ENCODE measurements at places on chromosomes 5 and 9.

DNA sequence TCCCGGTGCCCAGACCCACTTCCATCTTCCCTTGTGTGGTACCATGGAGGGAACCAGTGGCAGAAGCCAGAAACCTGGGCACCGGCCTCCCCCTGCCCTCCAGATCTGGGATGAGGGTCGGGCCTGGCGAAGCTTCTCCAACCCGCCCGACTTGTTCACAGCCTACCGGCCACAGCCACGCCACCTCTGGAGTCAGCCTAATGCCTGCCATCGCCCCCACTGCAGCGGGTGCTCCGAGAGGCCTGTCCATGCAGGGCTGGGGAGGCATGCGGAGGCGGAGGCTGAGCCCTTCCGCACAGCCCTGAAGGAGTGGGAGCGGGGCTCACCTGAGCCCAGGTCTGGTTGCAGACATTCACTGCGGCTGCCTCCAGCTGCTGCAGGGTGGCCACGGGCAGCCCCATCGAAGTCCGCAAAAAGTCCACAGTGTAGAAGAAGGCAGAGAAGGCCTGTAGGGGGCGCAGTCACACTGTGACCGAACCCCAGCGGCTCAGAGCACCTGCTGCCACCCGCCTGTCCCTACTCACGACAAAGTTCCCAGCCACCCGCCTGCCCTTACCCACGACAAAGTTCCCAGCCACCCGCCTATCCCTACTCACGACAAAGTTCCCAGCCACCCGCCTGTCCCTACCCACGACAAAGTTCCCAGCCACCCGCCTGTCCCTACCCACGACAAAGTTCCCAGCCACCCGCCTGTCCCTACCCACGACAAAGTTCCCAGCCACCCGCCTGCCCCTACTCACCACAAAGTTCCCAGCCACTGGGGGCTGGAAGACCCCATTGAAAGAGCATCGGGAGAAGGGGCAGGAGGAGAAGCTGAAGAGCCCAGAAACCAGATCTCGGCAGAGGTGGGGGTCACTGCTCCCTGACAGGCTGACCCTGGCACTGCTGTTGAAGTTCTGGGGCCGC, 3.8 kb upstream of the NPDC1 start:
- DNase-seq = peak; percentile 60

DNA sequence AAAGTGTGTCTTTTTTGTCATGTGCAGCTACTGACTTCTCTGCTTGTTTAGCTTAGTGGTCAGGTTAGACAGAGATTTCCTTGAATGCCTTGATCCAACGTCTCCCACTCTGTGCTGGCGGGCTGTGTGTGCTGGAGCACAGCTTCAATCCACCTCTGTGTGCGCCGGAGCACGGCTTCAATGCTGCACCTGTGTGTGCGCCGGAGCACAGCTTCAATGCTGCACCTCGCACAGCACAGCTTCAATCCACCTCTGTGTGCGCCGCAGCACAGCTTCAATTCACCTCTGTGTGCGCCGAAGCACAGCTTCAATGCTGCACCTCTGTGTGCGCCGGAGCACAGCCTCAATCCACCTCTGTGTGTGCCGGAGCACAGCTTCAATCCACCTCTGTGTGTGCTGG, 69.0 kb upstream of the PHYKPL start:
- no peak for DNase-seq

DNA sequence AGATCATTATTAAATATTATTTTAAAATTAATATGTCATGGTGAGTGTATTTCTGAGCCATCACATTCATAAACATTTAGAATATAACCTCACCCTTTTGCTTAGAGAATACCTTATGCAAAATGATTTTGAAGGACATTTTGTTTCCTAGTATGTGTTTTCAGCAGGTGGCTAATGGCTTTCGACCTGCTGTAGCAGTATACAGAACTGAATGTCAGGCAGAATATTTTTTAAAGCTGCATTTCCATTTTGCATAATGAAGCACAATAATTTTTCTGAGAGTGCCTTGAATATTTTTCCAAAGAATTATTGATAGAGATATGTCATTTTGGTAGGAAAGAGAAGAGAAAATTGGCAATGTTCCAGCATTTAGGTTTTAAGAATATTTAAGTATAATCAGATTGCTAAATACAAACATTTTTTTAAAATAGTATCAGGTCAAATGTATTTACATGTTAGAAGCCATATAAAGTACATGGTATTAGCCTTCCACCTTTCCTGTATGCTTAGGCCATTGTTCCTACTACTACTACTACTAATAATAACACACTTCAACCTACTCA, 42.3 kb downstream of the PAM start:
- no peak for DNase-seq

- DNase-seq = no peak
These were observed 200.4 kb upstream of the SLC24A2 start for GRCh38 chr9:19989213-19989612.

- DNase-seq = peak; percentile 78
These were observed 58.8 kb downstream of the MARCHF3 start for GRCh38 chr5:126971455-126972031.

- DNase-seq = peak; percentile 67
These were observed 661 bp downstream of the NSMF start for GRCh38 chr9:137458194-137459151.
